Activated CD4-positive, alpha-beta memory T cell treated with anti-CD3 and anti-CD28 coated beads, Interleukin-2, amount 10 ng/mL, durations not matched to agents 7 days and 5 days (primary cell): ENCODE measurements at places on chromosomes 5 and 9. TPM values are rescaled to one million over a fixed set of nuclear protein-coding genes. Genes with fewer than 3 reads are reported as not detected.
A peak's percentile ranks its signal among the peaks of the same experiment; 100 is the strongest.

Gene AP3S1
- 87.0 TPM for total RNA-seq

- no peak for DNase-seq
These were observed 209.0 kb downstream of the ALDH1A1 start for GRCh38 chr9:72743836-72744235.

Gene WDR31
- 0.85 TPM for total RNA-seq

Gene C9orf152
- total RNA-seq, result not detected

- DNase-seq, result no peak
These were observed 513.0 kb downstream of the MTRR start for GRCh38 chr5:8381972-8382371.

DNA sequence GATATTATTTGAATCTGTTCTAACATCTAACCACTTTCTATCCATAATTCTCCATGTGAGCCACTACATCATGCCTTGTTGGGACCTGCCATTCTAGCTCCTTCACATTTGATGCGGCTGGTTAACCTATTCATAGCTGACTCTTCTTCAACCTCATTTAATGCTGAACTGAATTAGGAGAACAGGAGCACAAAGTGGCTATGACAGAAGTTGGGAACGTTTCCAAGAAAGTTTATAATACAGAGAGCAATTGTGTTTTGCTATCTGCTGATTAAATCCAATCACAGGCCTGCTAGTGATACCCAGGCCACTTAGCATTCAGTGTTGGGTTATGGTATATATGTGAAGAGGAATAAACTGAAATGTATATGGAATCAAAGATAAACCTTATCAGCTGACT, 440.3 kb downstream of the PTPRD start:
- DNase-seq, result no peak

- DNase-seq, result no peak
These were observed 33.5 kb downstream of the ELOVL7 start for GRCh38 chr5:60810438-60811085.

Gene ZDHHC12
- 81.5 TPM for total RNA-seq

DNA sequence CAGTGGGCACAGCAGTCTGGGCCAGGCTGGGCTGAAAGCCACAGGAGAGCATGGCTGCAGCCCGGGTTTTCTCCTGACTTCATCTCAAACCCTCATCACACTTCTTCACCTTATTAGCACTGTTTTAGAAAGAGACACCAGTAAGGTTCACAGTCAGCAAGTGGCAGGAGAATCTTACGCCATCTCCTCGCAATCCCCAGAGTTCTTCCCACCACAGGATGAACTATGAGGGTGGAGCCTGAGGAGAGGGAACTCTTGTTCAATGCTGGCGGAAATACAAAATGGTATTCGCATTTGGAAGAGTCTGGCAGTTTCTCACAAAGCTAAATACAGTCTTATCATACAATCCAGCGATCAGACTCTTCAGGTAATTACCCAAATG, 14.7 kb downstream of the BICD2 start:
- DNase-seq, result no peak

Gene IQGAP2
- total RNA-seq, result 118 TPM

- DNase-seq, result no peak
These were observed at the start of gene PRLR for GRCh38 chr5:35230038-35230611. Gene PRLR, minus strand, starts transcription at chr5:35230487. Its CDS starts 140,867 bp downstream, at chr5:35089620.

- no peak for DNase-seq
These were observed 335.7 kb upstream of the PIK3R1 start for GRCh38 chr5:67879620-67880510.

DNA sequence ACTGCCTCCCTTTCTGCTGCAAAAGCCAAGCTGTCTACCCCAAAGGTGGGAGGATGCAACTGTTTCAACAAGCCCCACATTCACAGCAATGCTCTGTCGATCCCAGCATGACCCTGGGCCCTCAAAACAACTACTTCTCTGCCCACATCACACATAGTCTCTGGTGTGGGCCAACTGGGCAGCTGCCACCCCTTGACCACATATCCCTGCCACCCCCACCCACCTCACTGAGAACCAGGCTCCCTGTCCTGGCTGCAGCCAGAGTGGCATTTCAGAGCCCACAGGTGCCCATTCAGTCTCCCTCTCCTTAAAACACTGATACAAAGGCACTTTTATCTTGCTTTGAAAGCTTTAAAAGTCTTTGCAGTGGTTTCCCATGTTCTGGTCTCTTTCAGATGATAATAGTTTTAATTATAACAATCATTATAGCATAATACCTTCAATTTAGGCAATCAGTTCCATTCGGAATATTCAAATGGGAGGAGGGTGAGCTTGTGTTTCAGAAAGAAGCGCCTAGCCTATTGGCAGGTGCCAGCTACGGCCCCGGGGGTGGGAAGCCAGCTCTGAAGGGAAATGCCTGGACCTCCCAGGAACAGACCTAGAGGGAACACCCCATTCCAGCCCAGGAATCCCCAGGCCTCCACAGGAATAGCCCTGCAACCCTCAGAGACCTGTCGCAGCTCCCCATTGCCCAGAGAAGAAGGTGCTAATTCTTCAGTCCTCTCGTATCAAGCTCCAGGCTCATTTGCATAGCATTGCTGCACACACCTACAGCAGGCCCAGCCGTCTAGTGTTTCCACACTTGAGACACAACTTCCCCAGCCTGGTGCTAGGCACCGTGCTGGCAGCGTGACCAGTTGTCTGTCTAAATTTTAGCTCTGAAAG, 90.8 kb downstream of the C5orf15 start:
- no peak for DNase-seq

- DNase-seq, result no peak
These were observed 19.3 kb upstream of the STRBP start for GRCh38 chr9:123287639-123288038.

Gene LHX6
- not detected for total RNA-seq

Gene THBS4
- total RNA-seq, result 3.6 TPM

GRCh38 chr5:87097664-87098063, 170.0 kb upstream of the RASA1 start:
- no peak for DNase-seq

DNA sequence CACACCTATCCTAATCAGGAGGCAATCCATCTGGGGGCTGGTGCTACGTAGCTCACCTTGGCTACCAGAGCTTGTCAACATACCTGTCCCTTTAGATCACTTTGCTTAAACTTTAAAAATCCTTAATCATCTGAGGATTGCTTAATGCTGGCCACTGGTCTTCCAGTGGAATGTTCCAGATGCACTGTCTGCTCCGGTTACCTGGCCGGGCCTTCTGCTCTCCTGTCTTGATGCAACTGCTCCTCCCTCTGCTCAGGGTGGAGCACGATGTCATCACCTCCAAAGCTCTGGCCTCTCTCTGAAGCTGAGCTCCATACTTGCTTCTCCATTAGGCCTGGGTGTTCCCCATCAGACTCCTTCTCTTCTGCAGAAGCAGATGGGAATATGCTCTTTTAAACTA, 106.5 kb upstream of the OTULINL start:
- no peak for DNase-seq

Gene FAM221B
- not detected for total RNA-seq

Gene PRDM9
- total RNA-seq, result not detected

Gene NR6A1
- 0.76 TPM for total RNA-seq

- peak; percentile 67 for DNase-seq
These were observed 779 bp downstream of the FAM13B start for GRCh38 chr5:138032028-138032571.

GRCh38 chr9:68808338-68808890, 103.4 kb downstream of the PIP5K1B start:
- DNase-seq, result no peak

DNA sequence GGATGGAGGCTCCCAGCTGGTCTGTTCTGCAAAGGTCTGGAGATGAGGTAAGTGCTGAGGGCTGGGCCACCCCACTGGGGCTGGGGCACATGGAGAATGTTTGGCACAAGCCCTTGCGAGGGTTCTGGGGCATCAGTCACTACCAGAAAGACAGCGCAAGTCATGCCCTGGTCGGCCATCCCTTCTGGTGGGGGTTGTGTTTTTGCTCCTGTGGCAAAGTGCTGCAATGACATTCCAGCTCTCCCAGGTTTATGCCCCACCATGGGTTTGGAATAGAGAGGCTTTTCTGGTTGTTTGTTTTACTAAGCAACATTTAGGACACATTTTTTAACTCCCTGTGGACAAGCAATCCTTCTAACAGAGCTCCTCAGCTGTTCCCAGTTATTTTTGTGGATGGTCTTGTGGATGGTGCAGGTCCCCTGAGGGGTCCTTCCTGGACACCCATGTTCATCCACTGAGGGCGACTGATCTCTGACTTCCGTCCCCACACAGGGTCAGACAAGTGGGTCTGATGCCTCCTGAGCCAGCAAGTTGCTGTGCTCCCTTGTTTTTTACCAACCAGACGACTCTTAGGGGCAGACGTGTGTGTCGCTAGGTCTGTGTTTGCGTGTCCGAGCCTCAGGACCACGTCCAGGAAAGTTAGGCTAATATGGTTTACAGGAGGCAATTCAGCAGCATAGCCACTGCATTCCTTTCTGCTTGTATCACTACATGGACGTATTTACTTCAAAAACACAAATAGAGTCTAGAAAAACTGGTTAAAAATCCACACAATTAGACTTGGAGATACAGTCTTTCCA, 64.9 kb upstream of the ECM2 start:
- DNase-seq, result no peak

GRCh38 chr5:76855961-76856360, 6.1 kb downstream of the S100Z start:
- DNase-seq, result peak; percentile 63

GRCh38 chr5:133582971-133583370, 29.4 kb downstream of the FSTL4 start:
- no peak for DNase-seq

DNA sequence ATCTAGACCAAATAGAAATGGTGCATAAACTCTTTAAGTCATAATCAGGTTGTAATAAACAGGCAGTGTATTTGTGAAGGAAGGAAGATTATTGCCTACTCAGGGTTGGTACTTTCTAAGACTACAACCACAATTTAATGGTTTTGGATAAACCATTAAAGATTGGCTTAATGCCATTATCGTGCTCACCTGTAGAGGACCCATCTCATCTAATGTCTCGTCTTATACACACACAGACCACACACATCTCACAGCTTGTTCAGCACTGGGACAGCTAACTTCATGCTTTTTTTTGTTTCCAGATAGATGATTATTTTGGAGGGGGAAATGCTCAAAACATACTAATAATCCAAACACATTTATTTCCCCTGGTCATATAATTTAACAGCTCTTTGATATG, 175.7 kb upstream of the SLC12A2 start:
- DNase-seq, result no peak
